ENCODE measurements at places on chromosomes 2 and 18.

DNA sequence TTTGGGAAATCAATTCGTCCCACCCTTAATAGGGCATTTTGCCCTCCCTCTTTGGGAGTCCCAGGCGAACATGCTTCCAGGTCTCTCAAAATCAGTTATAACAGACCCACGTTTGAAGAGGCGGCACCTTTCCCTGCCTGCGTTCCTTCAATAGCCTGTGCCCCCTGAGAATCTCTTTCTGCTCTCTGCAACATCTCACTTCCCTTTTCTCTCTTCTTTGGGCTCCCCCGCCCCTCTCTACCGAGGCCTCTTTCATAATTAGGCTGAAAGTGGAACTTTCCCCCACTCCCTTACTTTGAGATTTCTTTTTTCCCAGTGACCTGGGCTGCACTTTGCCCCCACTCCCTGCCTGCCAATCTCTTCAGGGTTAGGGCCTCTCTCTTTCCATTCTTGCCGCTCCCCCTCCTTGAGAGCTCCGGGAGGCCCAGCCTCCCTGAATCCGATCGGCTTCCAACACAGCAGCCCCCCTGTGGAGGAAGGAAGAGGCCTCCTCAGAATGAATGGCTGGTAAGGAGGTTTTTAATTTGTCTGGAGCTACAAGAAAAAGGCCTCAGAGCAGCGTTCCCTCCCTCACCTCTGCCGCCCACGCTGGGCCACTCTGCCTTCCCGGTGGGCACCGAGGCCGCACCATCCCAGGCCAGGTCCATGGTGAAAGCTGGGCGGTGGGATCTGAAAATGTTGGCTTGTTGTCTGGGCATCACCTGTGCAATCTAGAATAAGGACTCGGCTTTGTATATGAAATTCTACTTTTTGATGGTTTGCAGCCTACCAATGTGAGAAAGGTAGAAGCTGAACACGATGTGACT lies 162.6 kb upstream of the SIX3 start:
- DNase-seq, result no peak

- no peak for DNase-seq
These were observed 52.2 kb downstream of the SMAD7 start for GRCh38 chr18:48898521-48898920.

GRCh38 chr2:173672573-173673340 lies 292.4 kb downstream of the SP3 start:
- DNase-seq, result no peak

- no peak for DNase-seq
These were observed 61.6 kb downstream of the ST3GAL5 start for GRCh38 chr2:85826990-85827878.

GRCh38 chr2:110113961-110114591 lies 1.5 kb downstream of the MALL start:
- DNase-seq, result no peak

- DNase-seq, result no peak
These were observed 53.9 kb downstream of the ANKMY1 start for GRCh38 chr2:240503848-240504247.

Measured in amniotic stem cell (primary cell).